ENCODE measurements at places on chromosomes 1 and 21. TPM values are rescaled to one million over a fixed set of nuclear protein-coding genes. Genes with fewer than 3 reads are reported as not detected.

The LCE1E gene
- polyA plus RNA-seq = not detected

The RNF2 gene
- 6.7 TPM for polyA plus RNA-seq

The CFHR1 gene
- 2.7 TPM for polyA plus RNA-seq

The NKAIN1 gene
- polyA plus RNA-seq = 0.34 TPM

The CTPS1 gene
- 8.8 TPM for polyA plus RNA-seq

The OR2T33 gene
- polyA plus RNA-seq = not detected

The TNFAIP8L2 gene
- polyA plus RNA-seq = 1.8 TPM

The WNT9A gene
- polyA plus RNA-seq = 0.58 TPM

The A3GALT2 gene
- not detected for polyA plus RNA-seq

Measured in kidney (tissue), 22 donors.